ENCODE measurements at places on chromosomes 13 and 19.

DNA sequence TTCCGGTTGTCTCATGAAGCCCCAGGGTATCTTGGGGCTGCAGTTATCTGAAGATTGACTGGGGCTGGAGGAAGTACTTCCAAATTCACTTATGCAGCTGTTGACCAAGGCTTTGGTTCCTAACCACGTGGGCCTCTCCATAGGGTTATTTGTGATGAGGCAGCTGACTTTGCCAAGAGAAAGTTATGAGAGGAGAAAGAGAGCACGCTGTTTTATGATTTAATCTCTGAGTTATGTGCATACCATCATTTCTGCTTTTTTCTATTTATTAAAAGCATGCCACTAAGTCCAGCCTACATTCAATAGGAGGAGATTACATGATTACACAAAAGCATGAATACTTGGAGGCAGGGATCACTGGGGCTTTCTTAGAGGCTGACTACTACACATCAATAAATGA lies 215.5 kb downstream of the NHLRC3 start:
- DNase-seq: no peak

DNA sequence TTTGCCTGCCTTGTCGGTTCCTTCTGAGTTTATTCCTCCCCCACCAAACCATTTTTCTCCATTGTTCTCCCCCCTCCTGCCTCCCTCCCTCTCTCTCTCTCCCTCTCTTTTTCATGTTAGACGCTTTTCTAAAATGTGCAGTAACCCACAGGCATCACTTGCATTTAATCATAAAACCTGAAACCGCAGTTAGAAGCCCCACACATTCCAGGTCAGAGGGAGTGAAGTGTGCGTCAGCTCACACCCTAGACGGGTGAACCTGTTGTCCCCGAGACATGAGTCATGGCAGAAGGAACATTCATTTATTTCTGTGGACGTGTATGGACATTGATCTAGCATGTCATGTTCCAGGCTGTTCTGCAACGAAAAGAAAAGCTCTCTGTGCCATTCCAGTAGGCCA lies 19.9 kb downstream of the ONECUT3 start:
- DNase-seq: no peak

- DNase-seq: no peak
These were observed 14.0 kb upstream of the CRTC1 start for GRCh38 chr19:18669524-18669817.

DNA sequence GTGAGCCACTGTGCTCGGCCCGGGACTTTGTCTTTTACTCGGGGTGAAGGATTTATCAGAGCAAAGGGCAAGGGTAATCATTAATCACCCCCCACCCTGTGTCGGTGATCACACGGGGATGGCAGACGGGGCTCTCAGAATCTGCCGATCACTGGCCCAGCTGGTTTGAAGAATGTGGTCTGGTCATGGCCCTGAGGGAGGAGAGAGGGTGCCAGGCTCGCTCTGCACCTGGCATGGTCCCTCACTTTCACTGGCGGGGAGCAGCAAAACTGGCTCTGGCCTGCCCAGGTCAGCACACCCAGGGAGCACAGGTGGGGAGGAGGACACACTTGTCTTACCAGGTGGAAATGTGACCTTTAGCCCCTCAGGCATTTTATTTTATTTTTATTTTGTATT lies 10.2 kb downstream of the REEP6 start:
- no peak for DNase-seq

GRCh38 chr13:98228661-98229341 lies 51.7 kb upstream of the RNF113B start:
- no peak for DNase-seq

DNA sequence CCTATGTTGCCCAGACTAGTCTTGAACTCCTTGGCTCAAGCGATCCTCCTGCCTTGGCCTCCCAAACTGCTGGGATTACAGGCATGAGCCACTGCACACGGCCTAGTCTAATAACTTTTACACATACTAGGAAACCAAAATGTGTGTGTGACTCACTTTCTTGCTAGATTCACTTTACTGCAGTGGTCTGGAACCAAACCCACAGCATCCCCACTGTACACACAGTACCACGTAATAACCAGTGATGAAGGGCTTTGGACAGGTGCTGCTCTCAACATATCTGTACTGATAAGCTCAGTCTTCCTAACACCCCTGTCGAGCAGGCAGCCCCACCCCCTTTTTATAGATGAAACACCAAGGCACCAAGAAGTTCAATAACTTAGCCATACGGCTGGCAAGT lies 5.1 kb downstream of the DNMT1 start:
- DNase-seq: peak; percentile 20

DNA sequence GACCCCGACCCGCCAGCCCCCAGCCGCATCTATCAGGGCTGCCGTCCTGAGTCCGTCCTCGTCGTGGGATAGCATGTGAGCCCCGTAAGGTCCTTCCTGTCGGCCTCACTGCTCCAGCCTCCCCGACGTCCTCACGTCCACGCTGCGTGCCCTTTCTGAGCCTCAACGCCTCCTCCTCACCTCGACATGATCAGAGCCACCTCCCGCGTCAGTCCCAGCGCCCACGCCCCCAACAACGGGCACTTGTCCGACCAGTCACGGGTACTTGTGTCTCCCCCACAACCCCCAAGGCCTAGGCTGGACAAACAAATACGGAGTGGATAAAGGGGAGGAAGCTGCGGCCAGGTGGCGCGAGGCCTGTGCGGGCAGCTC lies 665 bp downstream of the ZNF497 start:
- no peak for DNase-seq

GRCh38 chr13:39918620-39919236 lies 263.3 kb downstream of the COG6 start:
- no peak for DNase-seq

GRCh38 chr13:36357692-36358091 lies 11.5 kb upstream of the SPART start:
- DNase-seq: no peak

GRCh38 chr19:11574689-11575088 lies 2.8 kb downstream of the ACP5 start:
- no peak for DNase-seq

DNA sequence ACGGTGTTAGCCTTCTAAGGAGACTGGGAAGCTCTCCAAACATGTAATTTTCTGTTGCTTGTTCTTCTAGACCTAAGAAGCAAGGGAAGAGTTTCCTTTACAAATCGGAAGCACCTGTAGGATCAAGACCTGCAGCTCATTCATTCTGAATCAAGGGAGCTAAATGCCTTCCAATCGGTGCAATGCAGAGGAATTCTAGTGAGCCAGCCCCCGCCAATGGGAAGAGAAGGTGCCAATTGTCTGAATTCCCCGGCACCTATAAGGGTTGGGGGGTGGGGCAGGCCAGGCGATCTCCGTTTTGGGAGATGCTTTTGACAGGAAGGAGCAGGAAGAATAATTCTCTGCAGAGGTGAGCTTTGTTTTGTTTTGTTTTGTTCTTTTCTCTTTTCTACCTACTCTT lies 7.1 kb upstream of the NLRP13 start:
- no peak for DNase-seq

- DNase-seq: no peak
These were observed 29.6 kb upstream of the CALM3 start for GRCh38 chr19:46571495-46571894.

DNA sequence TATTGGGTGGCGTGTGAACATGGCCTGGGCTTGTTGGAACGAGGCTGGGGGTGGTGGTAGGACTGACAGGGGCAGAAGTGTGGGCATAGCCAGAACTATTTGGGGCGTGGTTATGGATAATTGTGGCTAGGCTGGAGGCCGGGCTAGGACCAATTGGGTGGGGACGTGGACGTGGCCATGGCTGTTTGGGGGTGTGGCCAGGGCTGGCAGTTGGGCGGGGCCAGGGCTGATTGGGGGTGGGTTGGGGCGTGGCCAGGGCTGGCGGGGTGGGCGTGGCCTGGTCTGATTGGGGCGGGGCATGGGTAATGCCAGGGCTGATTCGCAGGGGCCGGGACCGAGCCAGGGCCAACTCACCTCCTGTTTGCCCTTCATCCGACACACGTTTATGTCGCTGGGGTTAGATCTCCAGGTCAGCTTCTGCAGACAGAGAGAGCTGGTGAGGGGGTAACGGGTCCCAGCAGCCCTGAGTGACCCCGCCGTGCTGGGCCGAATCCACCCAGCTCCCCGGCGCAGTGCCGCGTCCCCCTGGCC lies 2.8 kb downstream of the SEMA6B start:
- DNase-seq: no peak

GRCh38 chr19:47544476-47544875 lies 28.5 kb downstream of the ZNF541 start:
- DNase-seq: no peak

DNA sequence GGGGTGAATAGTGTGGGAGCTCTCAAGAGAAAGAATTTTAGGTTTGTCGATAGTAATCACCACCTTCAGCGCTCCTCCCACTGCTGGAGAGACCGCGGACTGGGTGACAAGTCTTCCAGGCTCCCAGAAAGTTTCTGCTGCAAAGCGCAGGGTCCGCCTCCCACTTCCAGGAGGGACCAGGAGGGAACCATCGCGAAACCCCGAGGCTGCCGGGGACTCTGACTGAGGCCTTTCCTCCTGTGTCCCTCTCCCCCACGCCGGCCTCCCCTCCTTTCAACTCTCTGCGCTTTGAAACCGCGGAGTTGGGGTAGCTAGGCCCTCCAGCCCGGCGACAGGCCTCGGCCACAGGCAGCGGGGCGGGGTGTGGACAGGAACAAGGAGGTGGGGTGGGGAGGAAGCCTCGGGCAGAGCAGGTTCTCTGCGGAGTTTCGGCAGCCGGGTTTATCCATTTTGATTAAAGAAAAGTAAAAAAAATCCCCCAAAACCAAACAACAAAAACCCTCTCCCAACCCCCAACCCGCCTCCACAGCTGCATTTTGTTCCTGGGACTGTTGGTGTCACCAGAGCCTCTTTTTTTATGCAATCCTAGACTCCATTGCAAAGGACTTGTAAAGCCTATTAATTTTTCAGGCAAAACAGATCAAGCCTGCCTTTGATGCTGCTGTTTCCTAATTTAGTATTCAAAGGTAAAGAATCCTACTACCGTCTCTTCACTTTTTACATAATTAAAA lies 157.2 kb downstream of the TM9SF2 start:
- peak; percentile 37 for DNase-seq

DNA sequence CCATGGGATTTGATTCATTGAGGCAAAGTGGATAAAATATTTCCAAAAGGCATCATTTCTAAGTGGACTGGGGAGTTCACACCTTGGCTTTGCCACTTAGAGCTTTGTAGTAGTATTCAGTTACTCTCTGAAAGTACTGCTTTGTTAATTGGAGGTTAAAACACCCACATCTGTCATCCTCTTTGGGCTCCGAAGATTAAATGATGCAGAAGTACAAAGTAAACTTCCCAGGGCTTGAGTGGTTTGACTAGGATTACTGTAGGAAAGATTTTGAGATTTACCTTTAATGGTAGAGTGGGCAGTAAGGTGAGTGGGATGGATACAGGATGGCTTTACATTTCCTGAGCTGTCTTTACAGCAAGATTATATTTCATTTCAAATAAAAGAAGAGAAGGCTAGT lies 42.4 kb downstream of the WASF3 start:
- DNase-seq: no peak

DNA sequence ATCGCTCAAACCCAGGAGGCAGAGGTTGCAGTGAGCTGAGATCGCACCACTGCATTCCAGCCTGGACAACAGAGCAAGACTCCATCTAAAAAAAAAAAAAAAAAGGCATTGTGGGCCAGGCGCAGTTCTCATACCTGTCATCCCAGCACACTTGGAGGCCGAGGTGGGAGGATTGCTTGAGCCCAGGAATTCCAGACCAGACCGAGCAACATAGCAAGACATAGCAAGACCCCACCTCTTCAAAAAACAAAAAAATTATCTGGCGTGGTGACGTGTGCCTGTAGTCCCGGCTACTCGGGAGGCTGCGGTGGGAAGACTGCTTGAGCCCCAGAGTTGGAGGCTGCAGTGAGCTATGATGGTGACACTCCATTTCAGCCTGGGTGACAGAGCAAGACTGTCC lies 18.0 kb downstream of the PIP5K1C start:
- no peak for DNase-seq

GRCh38 chr19:35828692-35829301 lies 16.2 kb upstream of the PRODH2 start:
- no peak for DNase-seq

GRCh38 chr19:1103132-1103707 lies 574 bp upstream of the GPX4 start:
- no peak for DNase-seq

DNA sequence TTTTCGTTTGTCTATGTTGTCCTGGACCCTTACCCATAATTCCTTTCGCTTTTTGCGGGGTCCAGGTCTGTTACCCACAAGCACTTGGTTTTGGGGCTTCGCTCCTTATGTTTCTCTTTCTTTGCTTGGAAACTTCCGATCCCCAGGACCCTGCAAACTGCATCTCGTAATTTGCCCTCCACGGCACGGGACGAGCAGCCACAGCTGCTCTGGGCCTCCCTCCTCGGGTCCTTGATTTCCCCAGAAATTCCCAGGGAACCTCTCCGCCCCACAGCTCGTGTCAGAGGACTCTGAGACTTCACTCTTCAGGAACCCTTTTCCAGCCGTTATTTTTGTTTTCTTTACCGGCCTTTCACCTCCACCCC lies 599 bp downstream of the SNRNP70 start:
- no peak for DNase-seq

- no peak for DNase-seq
These were observed 292.1 kb upstream of the MAB21L1 start for GRCh38 chr13:35768551-35768950.

DNA sequence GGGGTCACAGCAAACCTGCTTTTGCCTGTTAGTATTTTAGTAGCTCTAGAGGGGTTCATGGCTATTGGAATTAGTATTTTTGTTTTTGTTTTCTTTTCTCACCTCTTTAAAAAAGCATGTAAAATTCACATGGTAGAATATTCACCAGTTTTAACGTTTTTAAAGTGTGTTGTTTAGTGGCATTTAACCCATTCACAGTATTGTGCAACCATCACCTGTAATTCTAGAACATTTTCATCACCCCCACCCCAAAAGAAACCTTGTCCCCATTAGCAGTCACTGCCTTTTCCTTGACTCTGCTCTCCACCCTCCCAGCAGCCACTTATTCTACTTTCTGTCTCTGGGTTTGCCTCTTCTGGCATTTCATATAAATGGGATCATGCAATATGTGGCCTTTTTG lies 39.8 kb downstream of the GATAD2A start:
- no peak for DNase-seq

- no peak for DNase-seq
These were observed 15.2 kb upstream of the N4BP2L1 start for GRCh38 chr13:32443111-32443510.

DNA sequence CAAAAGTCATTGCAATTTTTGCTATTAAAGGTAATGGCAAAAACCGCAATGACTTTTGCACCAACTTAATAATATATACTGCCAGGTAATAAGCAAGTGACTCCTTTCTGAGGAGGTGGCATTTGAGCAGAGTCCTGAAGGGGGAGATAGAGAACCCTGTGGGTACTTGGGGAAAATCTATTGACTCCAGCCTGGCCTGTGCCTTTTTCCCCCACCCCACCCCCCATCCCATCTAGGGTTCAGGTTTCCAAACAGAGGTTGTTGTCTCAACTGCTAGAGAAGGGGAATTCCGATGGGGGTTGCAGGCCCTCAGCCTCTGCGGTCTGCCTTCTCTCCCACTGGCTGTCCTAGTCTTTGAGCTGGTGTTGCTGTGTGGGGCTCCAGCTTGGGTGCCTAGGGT lies 11.5 kb downstream of the S1PR2 start:
- peak; percentile 44 for DNase-seq

- DNase-seq: no peak
These were observed 158.0 kb downstream of the KCTD15 start for GRCh38 chr19:33954686-33955085.
